ENCODE measurements at places on chromosomes 2 and 18.

- DNase-seq = peak; percentile 55
These were observed 10.9 kb upstream of the DLX2 start for GRCh38 chr2:172113617-172114016.

GRCh38 chr2:82330155-82330554, 2025.6 kb upstream of the LRRTM1 start:
- no peak for DNase-seq

GRCh38 chr2:231732604-231733003, 24.3 kb downstream of the PTMA start:
- no peak for DNase-seq

GRCh38 chr2:20181761-20182160, 43.2 kb downstream of the SDC1 start:
- no peak for DNase-seq

- no peak for DNase-seq
These were observed 6.2 kb upstream of the MTCL1 start for GRCh38 chr18:8699126-8699525.

- no peak for DNase-seq
These were observed 90.2 kb downstream of the EHD3 start for GRCh38 chr2:31324016-31324633.

DNA sequence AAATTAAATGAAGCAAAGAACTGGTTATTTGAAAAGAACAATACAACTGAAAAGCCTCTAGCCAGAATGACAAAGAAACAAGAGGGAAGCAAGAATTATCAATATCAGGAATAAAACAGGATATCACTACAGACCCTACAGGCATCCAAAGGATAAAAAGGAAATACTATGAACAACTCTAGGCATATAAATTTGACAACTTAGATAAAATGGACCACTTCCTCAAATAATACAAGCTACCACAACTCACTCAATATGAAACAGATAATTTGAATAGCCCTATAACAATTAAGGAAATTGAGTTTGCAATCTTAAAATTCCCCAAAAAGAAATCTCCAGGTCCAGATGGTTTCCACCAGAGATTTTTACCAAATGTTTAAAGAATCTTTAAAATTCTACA, 19.8 kb downstream of the RPRD1A start:
- no peak for DNase-seq

- DNase-seq = peak; percentile 93
These were observed 31.8 kb downstream of the AGFG1 start for GRCh38 chr2:227503433-227504406.

- DNase-seq = no peak
These were observed 17.1 kb upstream of the TMEM178A start for GRCh38 chr2:39648580-39648979.

Data from LHCN-M2 (cell line).